Stimulated activated CD8-positive, alpha-beta memory T cell treated with anti-CD3 and anti-CD28 coated beads, Interleukin-4, amount 100 ng/mL, for 1 hour (primary cell): ENCODE measurements at places on chromosomes 2 and 18.

DNA sequence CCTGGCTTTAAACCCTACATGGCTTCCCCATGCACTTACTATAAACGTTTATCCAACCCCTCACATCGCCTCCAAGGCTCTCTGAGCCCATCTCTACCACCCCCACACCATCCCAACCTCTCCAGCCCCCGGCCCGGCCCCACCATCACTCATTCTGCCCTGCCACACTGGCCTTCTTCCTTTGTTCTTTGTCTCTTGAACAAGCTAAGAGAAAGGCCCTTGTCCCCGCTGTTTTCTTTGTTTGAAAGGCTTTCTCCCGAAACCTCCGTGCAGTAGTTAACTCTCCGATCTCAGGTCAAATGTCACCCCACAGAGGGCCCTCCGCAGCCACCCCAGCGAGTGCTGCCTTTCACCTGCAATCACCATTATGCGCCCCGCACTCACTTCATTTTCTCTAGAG, 100.4 kb downstream of the AFF3 start:
- no peak for DNase-seq

DNA sequence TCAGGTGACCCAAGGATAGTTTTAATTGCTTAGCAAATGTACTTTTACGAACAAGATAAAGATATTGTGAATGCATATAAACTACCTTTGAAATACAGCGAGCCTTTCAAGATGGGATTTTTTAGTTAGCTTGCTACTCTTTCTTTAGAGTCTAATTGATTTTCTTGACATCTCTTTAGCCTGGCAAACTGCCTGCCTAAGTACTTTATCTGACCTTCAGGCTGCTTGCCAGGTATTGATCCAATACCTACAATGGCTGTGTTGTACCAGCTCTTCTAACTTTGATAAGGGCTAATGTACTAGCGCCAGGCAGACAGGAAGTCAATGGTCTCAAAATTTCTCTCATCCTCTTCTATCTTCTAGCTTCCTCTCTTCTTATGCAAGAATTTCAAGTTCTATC, 414.4 kb upstream of the ACVR2A start:
- no peak for DNase-seq

- DNase-seq = no peak
Observed at GRCh38 chr2:75067506-75067905, 109.1 kb downstream of the POLE4 start.

GRCh38 chr2:229343661-229344060, 72.6 kb upstream of the PID1 start:
- DNase-seq = no peak
